ENCODE measurements at places on chromosomes 6 and 20.

GRCh38 chr6:72857791-72858585 is 236.1 kb downstream of the KCNQ5 start:
- no peak for DNase-seq

- DNase-seq = no peak
Measured at GRCh38 chr6:161107779-161108730, 116.5 kb downstream of the MAP3K4 start.

DNA sequence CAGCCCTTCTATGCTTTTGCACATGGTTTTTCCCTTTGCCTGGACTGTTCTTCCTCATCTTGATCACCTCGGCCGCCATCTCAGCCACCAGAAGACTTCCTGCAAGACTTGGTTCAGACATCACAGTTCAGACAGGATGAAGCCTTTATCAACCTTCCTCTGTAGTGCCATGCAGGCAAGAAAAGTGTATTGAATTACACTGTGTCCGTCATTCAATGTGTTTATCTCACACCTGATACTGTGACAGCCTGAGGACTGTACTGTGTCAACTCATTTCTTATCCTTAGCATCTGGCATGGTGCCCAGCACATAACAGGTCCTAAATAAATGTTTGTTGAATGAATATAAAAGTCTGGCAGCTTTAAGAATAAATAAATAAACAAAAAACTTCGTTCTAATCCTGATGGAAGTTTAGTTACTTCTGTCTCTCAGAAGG is 133.3 kb upstream of the MAN1A1 start:
- no peak for DNase-seq

DNA sequence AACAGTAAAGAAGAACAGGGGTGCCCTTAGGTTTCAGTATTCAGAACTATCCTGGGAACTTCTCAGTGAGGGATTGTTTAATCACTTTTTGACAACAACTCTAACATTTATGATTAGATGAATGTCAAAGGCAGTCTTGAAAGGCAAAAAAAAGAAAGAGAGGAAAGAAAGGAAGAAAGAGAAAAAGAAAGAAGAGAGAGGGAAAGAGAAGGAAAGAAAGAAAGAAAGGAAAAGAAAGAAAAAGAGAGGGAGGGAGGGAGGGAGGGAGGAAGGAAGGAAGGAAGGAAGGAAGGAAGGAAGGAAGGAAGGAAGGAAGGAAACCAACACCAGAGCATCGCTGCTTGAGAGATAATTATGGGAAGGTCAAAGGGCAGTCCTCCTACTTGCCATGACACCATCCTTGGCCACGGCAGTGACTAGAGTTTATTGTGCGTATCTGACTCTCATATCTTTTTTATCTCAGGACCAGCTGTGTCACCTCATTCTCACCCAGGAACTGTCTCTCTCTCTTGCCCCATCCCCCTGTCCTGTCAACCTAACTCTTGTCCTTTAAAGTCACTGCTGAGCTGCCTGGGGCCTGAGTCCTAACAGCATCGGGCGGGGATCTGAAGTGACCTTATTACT is 96.8 kb upstream of the ATXN1 start:
- DNase-seq = no peak

- DNase-seq = no peak
Measured at GRCh38 chr6:156910938-156911337, 133.8 kb downstream of the ARID1B start.

DNA sequence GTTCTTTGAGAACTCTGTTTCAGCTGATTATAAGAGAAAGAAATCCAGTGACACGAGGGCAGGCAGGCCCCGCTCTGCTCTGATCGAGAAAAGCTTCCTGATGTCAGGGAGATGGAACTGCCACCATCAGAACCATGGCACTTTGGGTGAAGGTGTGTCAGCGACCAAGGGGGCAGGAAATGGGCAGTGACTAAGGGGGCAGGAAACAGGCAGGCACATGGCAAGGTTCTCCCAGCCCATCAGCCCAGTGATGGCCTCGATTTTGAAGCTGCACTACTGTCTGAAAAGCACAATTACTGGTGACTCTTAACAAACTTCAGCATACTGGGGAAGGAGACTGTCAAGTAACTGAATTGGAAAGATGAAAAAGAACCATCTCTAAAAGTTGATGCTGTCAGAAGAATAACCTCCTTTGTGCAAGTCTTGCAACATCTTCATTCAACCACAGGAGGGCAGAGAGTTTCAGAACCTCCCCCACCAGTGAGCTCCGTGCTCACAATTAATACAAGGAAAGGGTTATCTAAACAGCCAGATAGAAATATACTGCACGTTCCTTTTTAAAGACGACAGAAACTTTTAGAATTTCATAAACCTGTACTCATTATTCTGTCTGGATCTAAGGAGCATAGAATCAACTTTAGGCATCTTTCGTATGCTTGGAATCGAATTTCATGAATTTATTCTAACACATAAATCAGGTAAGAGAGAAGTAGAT is 39.1 kb downstream of the TMX4 start:
- DNase-seq = no peak

All from vagina (tissue), 2 donors.